CD4-positive, alpha-beta T cell treated with Interleukin-2 at 100 ng/mL for 4 hours (primary cell): ENCODE measurements at places on chromosomes 11 and 22.
A peak's percentile ranks its signal among the peaks of the same experiment; 100 is the strongest.

- no peak for DNase-seq
Observed at GRCh38 chr11:88478136-88478815, 140.7 kb upstream of the CTSC start.

DNA sequence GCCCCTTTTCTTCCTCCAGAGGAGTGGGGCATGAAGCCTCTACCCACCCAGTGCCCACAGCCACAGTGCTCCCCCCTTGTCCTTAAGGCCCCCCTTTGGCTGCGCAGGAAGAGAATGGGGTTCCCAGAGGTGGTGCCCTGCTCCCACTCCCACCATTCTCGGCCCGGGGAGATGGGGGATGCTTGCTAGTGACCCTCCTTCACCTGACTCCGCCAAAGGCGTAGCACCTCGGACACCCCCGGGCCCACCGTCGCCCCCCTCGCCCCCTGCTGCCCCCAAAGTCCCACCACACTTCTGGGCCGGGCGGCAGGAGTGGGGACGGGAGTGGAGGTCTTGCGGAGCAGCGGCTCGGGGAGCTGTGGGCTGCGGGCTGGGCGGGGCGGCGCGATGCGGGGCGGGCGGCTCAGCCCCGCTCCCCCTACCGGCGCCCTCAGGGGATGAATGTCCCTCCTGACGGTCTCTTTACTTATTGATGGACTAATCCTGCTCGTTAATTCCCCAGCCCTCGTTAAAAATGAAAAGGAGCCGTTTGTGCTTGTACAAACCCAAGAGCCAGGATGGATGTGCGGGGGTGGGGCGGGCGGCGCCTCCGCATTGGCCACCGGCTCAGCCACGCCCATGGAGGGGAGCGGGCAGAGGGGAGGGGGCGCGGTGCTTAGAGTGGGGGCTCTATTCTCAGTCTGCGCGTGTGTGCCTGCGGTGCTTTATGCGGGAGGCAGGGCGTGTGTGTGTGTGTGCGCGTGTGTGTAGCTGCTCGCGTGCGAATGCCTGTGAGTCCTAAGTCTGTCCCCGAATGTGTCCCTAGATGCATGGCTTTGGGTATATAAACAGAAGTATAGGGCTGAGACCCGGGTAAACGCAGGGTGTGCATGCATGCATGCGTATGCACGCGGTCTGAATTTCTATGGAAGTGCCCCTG, 25.6 kb downstream of the SYT7 start:
- no peak for DNase-seq

DNA sequence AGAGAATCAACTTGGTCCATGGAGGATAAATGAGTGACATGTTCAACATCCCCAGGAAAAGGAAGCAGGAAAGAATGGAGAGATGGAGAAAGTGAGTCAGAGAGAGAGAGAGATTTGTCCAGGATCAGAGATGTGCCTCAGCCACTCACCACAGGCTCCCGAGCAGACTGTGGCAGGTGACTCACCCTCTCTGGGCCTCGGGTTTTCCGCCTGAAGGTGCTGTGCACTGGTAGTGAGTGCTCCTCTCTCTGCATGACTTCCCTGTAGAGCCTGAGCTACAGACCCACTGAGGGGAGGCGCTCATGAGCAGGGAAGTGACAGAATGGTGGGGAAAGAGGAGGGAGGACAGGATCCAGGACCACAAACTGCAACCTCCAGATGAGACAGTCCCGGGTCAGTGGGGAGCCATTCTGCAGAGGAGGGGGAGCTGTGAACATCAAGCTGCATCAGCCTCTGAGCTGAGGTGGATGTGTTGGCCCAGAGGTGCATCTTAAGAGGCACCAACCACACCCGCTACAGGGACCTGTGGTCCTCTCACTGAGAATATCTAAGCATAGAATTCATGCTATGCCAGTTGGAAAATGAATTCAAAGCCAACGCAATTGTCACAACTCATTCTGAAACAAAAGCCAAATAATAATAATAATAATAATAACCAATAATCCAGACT, 433.4 kb downstream of the BRD1 start:
- no peak for DNase-seq

- no peak for DNase-seq
Observed at GRCh38 chr11:60891103-60891741, 15.2 kb downstream of the PRPF19 start.

GRCh38 chr11:125431009-125431408, 65.1 kb downstream of the FEZ1 start:
- DNase-seq: no peak

DNA sequence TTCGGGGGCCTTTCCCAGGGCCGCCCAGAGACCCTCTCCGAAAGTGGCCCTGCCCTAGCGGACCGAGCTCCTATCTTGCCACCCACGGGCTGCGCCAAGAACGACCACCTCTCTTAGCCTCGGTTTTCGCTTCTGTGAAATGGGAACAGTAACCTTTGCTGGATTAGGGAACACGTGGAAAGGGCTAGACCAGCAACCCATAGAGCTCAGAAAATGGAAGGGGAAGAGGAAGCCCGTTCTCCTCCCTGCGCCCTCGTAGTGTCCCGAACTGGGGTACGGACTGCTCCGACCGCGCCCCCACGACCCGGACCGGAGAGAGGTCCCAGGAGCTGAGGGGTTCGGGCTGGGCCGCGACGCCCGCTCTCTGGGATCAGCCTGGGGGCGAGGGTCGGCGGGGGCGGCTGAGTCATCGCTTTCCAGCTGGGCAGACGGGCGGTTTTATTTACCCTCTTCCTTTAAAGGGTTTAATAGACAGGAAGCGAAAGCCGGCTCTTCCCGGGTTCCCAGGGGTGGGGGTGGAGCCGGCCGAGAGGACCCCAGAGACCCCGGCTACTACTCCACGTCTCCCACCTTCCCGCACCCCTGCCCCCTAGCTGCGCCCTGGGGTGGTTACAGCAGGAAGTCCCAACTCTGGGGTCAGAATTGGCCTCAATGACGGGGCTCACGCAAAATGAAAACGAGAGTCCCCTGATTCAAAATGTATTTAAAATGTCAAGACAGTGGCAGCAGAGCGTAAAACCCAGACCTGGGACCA, 907 bp upstream of the PHLDA2 start:
- DNase-seq: peak; percentile 28

- DNase-seq: no peak
Observed at GRCh38 chr11:1826552-1827094, 8.2 kb upstream of the SYT8 start.

DNA sequence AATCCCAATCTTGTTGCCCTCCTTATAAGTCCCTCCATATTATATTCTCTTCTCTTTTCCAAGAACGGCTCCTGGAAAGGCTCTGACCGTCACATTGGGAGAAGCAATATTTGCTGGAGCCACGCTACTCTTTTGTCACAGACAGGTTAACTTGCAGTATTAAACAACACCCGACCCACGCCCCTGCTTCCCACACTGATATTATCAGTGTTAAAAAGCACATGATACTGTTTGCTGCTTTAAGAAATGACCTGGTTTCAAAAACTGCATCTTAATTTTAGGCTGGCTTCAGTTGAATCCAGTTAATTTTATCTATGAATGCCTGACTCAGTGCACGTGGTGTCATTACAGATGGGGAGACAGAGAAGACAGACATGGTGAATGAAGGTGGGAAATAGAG, 3.1 kb downstream of the FLI1 start:
- peak; percentile 38 for DNase-seq

GRCh38 chr11:64458997-64459396, 100.0 kb downstream of the RPS6KA4 start:
- DNase-seq: no peak

DNA sequence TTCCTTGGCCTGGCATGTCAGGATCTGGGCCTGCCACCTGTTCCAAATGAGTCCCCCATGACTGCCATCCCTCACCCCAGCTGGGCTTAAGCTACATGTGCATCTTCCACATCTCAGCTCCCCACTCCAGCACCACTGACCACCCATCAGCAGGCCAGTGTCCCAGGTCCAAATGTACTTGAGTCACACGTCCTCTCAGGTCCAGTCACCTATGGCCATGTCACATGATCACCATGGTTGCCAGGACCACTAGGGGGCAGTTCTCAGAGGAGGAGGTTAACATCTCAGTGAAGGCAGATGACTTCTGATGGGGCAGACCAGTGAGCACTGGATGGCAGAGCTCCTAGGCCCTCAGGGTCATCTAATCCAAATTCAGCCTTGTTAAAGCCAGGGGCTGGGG, 41.9 kb upstream of the WNT11 start:
- no peak for DNase-seq

GRCh38 chr11:27233654-27234042, 129.4 kb downstream of the CCDC34 start:
- no peak for DNase-seq

- no peak for DNase-seq
Observed at GRCh38 chr22:44444341-44445306, 53.4 kb downstream of the RTL6 start.

- no peak for DNase-seq
Observed at GRCh38 chr11:19253817-19254216, 13.1 kb upstream of the E2F8 start.

DNA sequence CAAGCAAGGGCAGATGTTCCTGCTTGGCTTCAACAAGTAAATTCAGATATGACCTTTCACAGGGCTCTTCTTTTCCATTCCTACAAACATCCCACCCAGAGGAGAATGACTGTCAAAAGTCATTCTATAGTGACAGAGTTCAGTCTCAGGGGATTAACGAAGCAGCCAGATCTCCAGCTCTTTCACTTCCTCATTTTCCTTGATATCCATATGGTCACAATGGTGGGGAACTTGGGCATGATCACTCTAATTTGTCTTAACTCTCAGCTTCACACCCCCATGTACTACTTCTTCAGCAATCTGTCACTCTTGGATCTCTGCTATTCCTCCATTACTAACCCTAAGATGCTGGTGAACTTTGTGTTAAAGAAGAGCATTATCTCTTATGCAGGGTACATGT, 15.0 kb upstream of the OR8B8 start:
- no peak for DNase-seq

GRCh38 chr22:34880662-34881061, 185.3 kb upstream of the ISX start:
- DNase-seq: no peak

GRCh38 chr11:15613251-15613650, 498.5 kb downstream of the INSC start:
- DNase-seq: no peak

DNA sequence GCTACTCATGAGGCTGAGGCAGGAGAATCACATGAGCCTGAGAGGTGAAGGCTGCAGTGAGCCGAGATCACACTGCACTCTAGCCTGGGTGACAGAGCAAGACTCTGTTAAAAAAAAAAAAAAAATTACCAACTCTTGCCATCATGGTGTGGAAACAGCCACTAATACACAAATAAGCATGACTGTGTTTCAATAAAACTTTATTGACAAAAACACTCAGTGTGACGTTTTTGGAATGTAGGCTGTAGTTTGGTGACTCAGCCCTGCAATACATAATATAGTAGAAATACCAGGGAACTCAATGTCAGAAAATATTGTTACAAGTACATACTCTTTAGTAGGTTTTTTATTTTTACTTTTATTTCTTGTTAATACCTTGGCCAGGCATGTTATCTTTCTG, 207.1 kb downstream of the CASP12 start:
- no peak for DNase-seq

GRCh38 chr11:2088284-2088683, 50.9 kb downstream of the IGF2 start:
- DNase-seq: no peak
